ENCODE measurements at places on chromosomes 7 and 10.

DNA sequence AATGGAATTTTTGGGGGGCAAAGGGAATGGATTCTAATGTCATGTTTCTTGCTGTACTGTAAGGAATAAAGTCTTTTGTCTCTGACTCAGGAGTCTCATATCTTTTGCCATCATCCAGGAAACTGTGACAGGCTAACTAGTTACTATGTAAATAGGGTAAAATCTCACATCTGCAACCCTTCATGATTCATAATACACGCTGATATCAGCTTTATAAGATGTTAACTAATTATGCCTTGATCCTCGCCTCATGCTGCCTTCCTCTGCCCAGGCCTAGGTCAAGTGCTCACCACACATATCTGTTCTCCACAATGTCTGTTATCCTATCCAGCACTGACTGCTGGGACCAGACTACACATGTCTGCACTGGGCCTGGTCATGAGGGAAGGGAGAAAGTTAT lies 81.3 kb upstream of the CXCL12 start:
- DNase-seq: no peak

GRCh38 chr7:155534691-155535090 lies 11.7 kb downstream of the CNPY1 start:
- no peak for DNase-seq

GRCh38 chr10:60384708-60385398 lies 4.8 kb downstream of the ANK3 start:
- peak; percentile 97 for DNase-seq

- DNase-seq: no peak
Measured at GRCh38 chr10:12803776-12804175, 197.7 kb downstream of the CCDC3 start.

DNA sequence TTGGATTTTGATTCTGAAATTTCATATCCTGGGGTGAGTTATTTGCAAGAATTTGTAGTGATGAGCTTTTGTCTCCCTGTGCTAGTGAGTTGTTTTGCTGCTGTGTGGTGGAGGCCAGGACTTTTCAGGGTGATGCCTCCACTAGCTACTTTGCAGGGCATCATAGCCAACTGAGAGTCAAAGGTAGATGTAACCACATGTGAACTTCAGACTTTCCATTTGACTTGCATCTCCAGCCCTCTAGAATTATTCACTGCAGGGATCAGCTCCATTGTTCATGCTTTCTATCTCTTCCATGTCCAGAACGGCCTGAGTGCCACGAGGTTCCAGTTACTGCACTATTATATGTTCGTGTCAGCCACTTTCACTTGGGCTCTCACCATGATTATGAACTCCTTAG lies 534.3 kb downstream of the GRM8 start:
- no peak for DNase-seq

- DNase-seq: no peak
Measured at GRCh38 chr10:132359305-132360040, 27.5 kb downstream of the LRRC27 start.

DNA sequence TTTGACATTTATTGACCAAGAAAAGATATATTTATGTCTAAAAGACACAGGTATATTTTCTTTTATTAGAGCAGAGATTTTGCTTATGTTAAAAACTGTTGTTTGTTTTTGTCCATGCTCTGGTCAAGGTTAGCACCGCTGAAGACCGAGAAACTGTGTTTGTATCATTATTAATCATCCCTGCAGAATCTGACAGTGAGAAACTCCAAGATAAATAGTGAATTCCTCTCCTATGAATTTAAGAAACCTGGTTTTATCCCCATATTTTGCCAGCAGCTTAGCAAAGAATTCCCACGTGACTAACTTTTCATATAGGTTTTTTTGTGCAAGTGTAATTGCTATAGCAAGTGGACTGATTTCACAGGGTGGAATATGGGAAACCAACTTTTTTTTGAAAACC lies 77.6 kb downstream of the FRMD4A start:
- DNase-seq: no peak

DNA sequence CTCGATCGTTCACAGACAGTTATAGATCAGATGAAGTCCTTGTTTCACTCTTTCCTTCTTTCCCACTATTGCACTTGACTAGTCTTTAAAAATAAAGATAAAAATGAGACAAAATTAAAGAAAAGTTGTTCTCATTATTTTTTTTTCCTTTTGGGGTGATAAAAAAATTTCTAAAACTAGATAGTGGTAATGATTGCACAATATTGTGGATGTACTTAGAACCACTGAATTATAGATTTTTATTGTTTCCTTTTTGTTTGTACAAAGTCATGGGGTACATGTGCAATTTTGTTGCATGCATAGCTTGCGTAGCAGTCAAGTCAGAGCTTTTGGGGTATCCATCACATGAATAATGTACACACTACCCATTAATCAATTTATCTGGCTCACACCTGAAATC lies 97.3 kb downstream of the PHTF2 start:
- DNase-seq: no peak

DNA sequence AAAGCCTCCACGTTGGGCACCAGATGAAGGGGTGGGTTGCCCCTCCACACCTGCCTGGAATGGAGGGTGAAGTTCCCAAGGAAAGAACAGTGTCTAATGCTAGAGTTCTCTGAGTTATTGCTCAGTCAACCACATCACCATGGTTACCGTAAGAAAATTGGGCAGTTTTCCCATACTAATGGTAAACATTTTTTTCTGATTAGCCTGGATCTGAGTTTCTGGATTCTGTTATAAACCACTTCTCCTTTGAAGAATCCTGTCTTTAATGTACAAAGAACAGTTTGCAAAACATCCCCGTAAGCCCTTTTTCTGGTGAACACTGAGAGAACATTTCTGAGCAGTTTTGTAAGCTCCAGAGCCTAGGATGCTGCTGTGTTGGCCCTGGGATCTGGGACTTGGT lies 45.5 kb downstream of the ABCC2 start:
- DNase-seq: peak; percentile 76

DNA sequence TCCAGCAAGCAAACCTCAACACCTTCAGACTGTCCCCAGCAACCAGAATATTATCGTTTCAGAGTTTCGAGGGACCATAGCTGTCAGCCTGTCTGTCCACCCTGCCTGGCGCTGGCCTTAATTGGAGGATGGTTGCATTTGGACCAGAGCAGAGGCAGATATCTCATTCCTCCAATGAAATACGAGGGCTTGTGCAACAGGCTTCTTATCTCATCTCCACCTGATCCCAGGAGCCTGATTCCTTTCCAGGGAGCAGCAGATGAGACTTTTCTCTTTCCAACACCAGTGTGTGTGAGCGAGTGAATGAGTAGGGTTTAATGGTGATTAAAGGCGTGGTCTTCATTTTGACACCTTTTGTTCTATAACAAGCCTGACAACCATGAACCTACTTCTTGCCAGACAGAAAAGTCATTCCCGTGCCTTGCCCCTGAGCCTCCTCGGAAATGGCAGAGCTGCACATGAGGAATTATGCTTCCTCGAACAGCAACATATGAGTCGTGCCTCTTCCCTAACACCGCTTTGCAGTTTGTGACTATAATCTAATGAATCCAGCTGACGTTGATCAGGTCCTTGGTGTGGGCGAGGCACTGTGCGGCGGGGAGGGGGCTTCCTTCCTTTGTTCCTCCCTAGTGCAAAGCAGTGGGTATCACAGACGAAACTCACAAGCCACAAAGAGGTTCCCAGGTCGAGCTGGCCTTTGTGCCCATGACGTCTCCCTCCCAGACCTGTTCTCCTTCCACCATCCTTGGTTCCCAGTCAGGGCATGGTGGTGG lies 147.4 kb downstream of the CUX1 start:
- DNase-seq: no peak

- no peak for DNase-seq
Measured at GRCh38 chr7:564176-564865, 44.7 kb upstream of the PDGFA start.

DNA sequence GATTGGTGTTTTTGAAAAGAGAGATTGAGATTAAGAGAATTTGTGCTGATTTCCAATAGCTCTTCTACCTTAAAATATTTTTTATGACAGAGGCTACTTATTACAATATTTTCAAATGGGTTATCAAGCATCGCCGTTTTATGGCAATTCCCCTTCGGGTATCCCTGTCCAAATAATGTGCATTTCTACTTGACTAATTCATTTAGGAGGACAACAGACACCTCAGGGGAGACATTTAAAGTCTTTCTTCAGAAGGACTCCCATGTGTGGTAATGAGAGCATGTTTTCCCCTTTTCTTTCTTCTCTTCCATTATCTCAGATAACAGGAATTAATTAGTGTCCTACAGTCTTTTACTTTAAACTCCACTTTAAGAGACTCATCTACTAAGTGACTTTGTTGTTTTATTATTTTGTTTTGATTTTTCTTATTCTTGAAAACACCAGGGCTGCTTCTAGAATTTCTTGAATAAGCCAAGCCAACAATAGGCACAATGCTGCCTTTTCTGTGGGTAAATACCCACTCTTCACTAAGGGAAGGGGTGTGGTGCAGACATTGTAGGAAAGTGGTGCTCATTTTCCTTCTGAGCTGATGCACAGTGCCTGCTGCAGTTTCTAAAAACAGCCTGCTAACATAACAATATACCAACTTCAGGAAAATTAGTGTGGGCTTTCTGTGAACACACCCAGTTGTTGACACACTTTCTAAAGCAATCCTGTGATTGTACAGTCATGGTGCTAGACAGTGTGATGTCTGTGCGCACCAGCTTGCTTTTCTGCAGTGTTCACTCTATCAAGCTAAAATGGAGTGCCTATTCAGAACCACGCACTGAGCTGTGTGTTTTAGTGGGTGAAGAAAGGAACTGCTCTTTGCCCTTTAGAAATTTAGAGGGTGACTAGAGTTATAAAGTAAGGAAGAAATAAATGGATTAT lies 597.7 kb downstream of the NRG3 start:
- DNase-seq: no peak

DNA sequence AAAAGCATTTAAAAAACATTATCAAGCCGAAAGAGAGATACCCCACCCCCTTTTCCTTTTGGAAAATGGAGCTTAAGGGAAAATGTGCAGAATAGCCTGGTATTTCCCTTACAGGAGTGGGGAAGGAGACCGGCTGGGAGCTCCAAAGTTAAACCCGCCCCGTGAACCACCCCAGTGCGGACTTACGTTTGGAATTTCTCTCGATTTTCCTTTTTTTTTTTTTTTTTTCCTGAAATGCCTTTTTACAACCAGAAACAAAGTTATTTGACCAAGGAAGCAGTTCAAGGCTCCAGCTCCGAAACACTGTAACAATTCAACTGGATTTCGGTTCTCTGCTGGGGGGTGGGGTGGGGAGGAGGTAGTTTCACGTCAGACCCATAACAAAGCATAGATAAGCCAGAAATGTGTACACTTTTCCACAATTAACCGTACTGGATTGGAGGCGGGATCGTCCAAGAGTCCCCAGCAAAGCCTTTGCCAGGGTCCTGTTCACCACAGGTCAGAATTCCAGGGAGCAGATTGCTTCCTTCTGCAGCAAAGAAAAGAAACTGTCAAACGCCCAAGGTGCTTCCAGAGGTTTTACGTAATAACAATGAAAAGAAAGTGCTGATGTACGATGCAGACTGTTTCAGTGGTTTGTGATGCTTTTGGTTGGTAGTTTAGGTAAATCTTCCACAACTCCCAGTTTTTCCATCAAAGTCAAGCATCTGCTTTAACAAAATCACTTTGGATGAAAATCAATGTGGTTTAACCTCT lies 6.7 kb downstream of the SKIDA1 start:
- no peak for DNase-seq

GRCh38 chr7:152869677-152870051 lies 110.1 kb downstream of the ACTR3B start:
- no peak for DNase-seq

Data from fibroblast of mammary gland (primary cell).